ENCODE measurements at places on chromosomes 7 and 10. TPM values are rescaled to one million over a fixed set of nuclear protein-coding genes. Genes with fewer than 3 reads are reported as not detected.
A peak's percentile ranks its signal among the peaks of the same experiment; 100 is the strongest.

GRCh38 chr7:25381818-25382589 lies 153.7 kb upstream of the NPVF start:
- no peaks in the 10 kb centered on the region for H3K4me1 ChIP-seq
- H3K27me3 ChIP-seq, result no peaks in the 10 kb centered on the region
- no peak for DNase-seq
- H3K4me3 ChIP-seq, result no peak overlapping the region
- no peak overlapping the region for H3K27ac ChIP-seq

DPYSL4 gene
- 3.2 TPM for total RNA-seq

DNA sequence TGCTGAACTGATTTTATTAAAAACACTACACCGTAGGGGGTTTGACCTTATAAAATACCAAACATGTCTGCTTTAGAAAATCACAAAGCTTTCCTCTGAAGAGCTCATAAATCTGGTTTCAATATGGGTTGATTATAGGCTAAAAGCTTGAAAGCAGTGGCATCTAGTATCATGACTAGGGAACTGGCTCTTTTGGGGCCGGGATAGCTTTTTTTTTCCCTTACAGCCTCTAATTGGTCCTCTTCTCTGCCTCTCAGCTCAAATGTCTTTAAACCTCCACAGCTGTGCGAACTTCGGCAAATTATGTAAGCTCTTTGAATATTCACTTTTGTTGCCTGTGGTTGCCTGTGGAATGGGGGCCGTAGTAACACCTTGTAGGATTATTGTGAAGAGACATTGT lies 8.4 kb downstream of the BAMBI start:
- DNase-seq, result no peak
- no peaks in the 10 kb centered on the region for H3K36me3 ChIP-seq
- H3K4me3 ChIP-seq, result no peak overlapping the region

DNA sequence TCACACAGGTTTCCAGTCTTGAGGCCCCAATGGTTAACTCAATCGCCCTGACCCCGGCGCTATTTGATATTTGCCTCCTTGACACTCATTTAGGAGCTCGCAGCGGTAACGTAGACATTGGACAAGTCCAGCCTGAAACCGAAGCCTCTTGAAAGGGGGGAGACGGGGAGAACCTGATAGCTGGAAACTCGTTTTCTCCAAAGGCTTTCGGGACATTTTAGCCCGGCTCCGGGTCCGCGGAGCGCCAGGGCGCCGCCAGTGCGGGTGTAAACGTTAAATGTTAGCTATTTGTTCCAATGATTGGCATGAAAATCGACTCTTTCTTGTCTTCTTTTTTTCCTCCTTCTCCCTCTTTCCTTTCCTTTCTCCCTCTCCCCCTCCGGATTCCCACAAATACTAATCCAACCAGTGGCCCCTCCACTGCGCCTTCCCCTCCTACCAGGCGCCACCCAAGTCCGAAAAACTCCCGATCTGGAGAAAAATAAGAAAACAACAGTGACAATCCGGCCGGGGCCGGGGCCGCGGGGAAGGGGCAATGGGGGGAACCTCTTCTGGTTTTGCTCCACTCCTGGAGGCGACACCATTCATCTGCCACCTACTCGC lies 17.2 kb upstream of the GATA3 start:
- H3K27ac ChIP-seq, result no peak overlapping the region
- H3K4me1 ChIP-seq, result peaks cover 28% of the 10 kb centered on the region
- DNase-seq, result no peak
- H3K36me3 ChIP-seq, result no peaks in the 10 kb centered on the region

GRCh38 chr7:70529914-70530585 lies 601.9 kb upstream of the GALNT17 start:
- no peak for DNase-seq
- no peaks in the 10 kb centered on the region for H3K36me3 ChIP-seq
- H3K27ac ChIP-seq, result no peak overlapping the region

GRCh38 chr10:101120884-101121653 lies 10.0 kb upstream of the TLX1 start:
- peaks cover 38% of the 10 kb centered on the region for H3K27me3 ChIP-seq
- no peak for DNase-seq
- no peak overlapping the region for H3K27ac ChIP-seq
- peak overlapping the region; percentile 70 for H3K4me3 ChIP-seq
- H3K36me3 ChIP-seq, result no peaks in the 10 kb centered on the region

DNA sequence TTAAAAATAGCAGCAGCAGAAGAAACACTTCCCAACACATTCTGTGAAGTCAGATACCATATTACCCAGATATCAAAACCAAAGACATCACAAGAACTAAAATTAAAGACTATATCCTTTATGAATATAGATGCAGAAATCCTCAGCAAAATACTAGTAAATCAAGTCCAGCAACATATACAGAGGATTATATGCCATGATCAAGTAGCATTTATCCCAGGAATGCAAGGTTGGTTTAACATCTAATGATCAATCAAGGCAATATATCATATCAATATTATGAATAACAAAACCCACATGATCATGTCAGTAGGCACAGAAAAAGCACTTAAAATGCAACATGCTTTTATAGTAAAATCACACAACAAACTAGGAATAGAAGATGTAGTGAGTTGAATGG lies 88.1 kb downstream of the RPS24 start:
- no peaks in the 10 kb centered on the region for H3K36me3 ChIP-seq
- H3K27me3 ChIP-seq, result no peaks in the 10 kb centered on the region
- H3K4me1 ChIP-seq, result no peaks in the 10 kb centered on the region
- no peak overlapping the region for H3K27ac ChIP-seq
- no peak overlapping the region for H3K4me3 ChIP-seq
- no peak for DNase-seq

MALRD1 gene
- total RNA-seq, result not detected

GRCh38 chr10:115026056-115026745 lies 67.0 kb upstream of the ATRNL1 start:
- H3K27me3 ChIP-seq, result no peaks in the 10 kb centered on the region
- H3K4me3 ChIP-seq, result no peak overlapping the region
- no peaks in the 10 kb centered on the region for H3K4me1 ChIP-seq
- H3K36me3 ChIP-seq, result no peaks in the 10 kb centered on the region

LRRD1 gene
- total RNA-seq, result not detected

- H3K27me3 ChIP-seq, result peaks cover 5% of the 10 kb centered on the region
- H3K27ac ChIP-seq, result no peak overlapping the region
- no peaks in the 10 kb centered on the region for H3K36me3 ChIP-seq
Measured at GRCh38 chr7:3239291-3239691, 61.8 kb upstream of the SDK1 start.

GRCh38 chr7:2530071-2530987 lies 10.8 kb downstream of the LFNG start:
- peak overlapping the region; percentile 80 for H3K27ac ChIP-seq
- peak; percentile 76 for DNase-seq
- peaks cover 59% of the 10 kb centered on the region for H3K4me1 ChIP-seq
- peaks cover 15% of the 10 kb centered on the region for H3K36me3 ChIP-seq

STAG3 gene
- total RNA-seq, result 5.0 TPM

TMEM229A gene
- total RNA-seq, result not detected

DNA sequence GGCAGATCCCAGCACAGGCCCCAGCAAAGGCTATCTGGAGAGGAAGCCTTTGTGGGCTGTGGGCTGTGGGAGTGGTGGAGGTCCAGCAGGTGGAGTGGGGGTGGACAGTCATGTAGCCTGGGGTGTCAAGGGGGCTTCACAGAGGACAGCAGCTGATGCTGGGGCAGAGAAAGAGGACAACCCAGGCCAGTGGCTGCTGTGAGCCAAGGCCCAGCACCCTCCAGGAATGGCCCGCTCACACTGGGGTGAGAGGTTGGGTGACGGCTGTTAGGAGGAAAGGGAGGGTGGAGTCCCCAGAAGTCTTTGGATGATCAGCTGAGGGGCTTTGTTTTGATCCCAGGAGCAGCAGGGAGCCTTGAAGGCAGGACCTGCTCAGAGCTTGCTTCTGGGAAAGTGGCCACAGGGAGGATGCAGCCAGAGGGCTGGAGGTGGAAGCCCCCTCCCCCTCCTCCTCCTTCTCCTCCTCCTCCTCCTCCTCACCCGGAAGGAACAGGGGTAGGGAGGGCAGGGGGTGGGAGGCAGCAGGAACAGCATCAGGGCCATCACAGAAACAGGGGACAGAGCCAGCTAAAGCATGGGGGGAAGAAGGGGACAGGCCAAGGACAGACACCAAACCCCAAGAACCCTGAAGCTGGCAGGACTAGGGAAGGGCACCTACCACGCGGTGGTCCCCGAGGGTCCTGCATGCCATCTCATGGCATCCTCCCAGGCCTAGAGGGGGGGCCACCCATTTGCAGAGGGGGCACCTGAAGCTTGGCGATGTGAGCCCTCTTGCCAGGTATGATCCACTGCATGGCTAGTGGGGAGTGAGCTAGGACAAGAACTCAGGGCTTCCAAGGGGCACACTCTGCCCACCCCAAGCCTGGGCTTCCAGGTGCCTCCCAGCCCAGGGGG lies 144.9 kb downstream of the GRID1 start:
- no peaks in the 10 kb centered on the region for H3K4me1 ChIP-seq
- H3K27ac ChIP-seq, result no peak overlapping the region
- DNase-seq, result no peak
- no peaks in the 10 kb centered on the region for H3K36me3 ChIP-seq
- H3K27me3 ChIP-seq, result no peaks in the 10 kb centered on the region

DNA sequence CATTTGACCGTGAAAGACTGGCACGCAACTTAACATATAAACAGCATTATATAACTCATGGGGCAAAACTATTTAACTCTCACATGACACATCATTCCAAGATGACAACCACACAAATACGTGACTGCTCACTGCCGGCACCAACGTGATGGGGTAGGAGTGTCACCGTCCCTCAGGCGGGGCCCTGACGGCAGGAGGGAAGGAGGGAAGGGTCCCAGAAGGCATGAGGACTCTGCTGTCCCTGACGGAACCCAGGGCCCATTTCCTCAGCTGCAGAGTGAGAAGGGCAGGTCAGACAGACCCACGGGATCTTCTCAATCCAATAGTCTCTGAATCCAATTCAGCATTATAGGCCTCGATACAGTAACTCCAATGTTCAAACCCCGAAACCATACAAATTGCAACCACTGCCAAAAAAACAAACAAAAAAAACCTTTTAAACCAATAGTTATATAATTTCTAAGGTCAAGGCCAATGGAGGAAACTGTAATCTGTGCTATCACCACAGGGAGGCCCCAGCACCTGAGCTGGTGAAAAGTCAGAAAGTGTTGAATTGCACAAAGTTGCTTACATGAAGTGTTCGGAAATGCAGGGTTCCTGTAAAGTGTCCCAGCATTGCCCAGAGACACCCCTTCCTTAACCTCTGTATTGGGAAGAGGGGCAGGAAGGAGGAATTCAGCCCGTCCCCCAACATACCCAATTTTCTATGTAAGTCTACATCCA lies 137.4 kb downstream of the TNS3 start:
- H3K4me3 ChIP-seq, result no peak overlapping the region
- no peaks in the 10 kb centered on the region for H3K4me1 ChIP-seq
- no peaks in the 10 kb centered on the region for H3K36me3 ChIP-seq
- DNase-seq, result no peak
- H3K27me3 ChIP-seq, result no peaks in the 10 kb centered on the region
- H3K27ac ChIP-seq, result no peak overlapping the region
